ENCODE measurements at places on chromosomes 4 and X.

DNA sequence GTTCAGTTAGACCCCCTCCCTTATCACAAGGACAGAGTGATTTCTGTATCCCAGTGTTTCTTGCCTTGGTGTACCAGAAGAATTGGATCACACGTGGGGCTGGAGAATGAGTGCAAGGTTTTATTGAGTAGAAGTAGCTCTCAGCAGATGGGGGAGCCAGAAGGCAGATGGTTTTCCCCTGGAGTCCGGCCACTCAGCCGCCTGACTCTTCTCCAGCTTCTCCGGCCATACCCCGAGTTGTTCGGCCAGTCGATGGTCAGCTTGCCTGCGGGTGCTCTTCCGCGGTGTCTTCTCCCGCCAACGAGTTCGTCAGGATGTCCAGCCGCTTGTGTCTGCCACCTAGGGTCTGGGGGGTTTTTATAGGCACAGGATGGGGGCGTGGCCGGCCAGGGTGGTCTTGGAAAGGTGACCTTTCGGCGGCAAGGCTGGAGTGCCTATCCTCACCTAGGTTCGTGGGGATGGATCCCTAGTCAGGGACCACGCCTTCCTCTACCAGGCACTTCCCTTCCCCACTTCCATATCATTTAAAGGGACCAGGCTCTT lies 14.5 kb downstream of the GAB1 start:
- DNase-seq, result no peak

DNA sequence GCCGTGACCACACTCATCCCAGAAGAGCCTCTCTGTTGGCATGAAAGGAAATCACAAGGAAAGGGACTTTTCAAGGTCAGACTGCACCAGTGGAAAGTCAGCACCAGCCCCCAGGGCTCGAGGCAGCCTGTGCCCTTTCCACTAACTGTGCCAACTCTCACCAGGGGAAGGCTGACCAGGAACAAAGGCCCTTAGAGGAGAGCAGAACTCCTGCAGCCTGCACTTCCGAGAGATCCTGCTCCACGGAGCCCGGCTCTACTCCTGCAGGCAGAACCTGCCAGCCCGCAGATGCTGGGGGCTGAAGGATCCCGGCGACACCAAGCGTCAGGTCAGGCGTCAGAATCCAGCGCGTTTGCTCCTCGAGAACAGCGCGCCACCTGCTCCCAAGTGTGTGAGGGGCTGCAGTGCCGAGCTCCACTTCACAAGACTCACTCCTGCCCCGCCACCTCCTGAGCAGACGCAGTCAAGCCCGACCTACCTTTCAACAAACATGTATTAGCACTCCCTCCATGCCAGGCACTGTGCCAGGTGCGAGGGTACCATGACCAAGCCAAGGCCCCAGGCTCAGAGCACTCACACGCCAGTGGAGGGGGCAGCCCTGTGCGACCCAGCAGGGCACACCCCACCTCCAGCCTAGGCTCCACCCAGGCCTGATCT lies 13.6 kb upstream of the HELT start:
- no peak for DNase-seq

- no peak for DNase-seq
These were observed 88.7 kb upstream of the TBL1X start for GRCh38 chrX:9376111-9376510.

- DNase-seq, result no peak
These were observed 60.2 kb upstream of the PNPLA4 start for GRCh38 chrX:7987160-7988012.

GRCh38 chr4:101198682-101199339 lies 148.5 kb downstream of the PPP3CA start:
- no peak for DNase-seq

GRCh38 chr4:108972613-108973283 lies 209.9 kb upstream of the ETNPPL start:
- no peak for DNase-seq

DNA sequence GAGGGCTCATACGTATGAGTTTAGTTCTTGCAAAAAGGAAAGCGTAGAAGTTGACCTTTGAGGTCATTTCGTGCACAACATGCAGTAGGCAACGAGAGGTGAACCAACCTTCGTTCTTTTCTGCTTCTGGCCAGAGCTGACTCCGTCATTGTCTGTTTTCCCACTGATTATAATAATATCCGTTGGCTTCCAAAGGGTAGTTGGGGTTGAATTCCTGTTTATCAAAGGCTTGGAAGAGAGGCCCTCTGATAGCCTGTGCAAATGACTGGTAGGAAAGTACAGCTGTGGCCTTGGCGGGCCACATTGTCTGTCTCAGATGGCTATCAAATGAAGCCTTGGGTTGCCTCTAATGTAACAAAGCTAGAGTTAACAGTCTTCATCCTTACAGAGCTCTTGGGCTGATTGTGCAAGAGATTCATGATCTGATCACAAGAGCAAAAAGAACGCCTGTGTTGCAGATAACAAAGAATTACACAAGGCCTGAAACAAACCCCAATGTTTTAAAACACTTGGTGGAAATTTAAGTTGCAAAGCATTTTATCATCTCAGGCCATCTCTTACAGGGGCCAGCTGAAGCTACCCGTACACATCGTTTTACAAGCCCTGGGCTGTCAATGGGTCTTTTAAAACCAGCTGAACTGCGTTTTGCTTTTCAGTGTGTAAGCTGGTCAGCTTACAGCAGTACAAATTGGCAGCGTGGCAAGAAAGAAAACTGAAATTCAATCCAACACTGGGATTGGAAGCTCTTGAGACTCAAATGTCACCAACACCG lies 46.1 kb upstream of the FAM9C start:
- no peak for DNase-seq

GRCh38 chr4:182089326-182089725 lies 153.9 kb upstream of the TENM3 start:
- no peak for DNase-seq
